Activated CD8-positive, alpha-beta memory T cell treated with anti-CD3 and anti-CD28 coated beads, Interleukin-2, amount 50 U/mL, for 4 hours (primary cell): ENCODE measurements at places on chromosomes 1 and 21.
A peak's percentile ranks its signal among the peaks of the same experiment; 100 is the strongest.

DNA sequence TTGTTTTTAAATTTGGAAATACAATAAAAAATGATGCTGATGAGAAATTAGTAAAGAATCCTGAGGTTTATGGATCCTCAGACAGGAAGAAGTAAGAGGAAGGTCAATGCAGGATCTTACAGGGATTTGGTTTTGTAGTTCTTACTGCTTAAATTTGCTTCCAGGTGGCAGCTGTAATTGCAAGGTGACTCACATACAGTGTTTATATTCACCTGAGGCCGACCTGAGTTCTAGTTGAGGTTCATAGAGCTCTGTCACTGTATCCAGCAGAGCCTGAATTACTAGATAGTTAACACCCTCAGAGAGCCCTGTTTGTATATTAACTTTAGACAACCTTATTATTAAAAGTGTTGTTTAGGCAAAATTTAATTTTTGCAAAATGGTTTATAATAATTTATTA lies 1.4 kb upstream of the WDR26 start:
- no peak for DNase-seq

- DNase-seq: no peak
Measured at GRCh38 chr1:209307846-209308245, 275.7 kb upstream of the CAMK1G start.

DNA sequence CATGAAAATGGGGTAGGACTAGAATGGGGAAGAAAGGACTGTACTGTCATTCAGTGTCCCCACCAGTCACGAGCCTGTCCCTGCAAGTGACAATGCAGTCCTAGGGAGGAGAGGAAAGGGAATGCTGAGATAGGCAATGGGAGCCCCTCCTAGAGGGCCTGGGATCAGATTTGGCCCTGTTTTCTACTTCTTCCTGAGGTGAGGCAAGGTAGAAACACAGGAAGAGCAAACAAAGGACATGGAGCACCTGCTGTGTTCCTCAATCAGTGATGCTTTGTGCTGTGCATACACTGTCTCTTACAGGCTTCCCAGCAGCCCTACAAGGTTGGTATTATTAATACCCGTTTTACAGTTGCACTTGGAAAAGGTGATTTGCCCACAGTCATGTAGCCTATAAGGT lies 6.1 kb downstream of the FABP3 start:
- DNase-seq: no peak

- no peak for DNase-seq
Measured at GRCh38 chr1:181134543-181135436, 46.3 kb downstream of the IER5 start.

- no peak for DNase-seq
Measured at GRCh38 chr1:85070972-85071492, 22.7 kb upstream of the MCOLN3 start.

DNA sequence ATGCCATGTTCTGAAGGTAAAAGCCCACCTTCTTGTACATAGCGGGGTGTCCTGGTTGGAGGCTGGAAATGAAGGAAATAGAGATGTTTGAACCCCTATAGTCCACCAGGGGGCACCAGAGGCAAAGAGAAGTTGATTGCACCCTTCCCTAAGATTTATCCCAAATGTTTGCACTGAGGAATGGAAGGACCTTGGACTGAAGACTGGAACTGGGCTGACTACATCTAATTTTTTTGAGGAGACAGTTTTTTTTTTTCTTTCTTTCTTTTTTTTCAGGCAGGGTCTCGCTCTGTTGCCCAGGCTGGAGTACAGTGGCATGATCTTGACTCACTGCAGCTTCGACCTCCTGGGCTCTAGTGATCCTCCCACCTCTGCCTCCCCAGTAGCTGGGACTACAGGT lies 55.3 kb upstream of the EIF4G3 start:
- DNase-seq: peak; percentile 29

DNA sequence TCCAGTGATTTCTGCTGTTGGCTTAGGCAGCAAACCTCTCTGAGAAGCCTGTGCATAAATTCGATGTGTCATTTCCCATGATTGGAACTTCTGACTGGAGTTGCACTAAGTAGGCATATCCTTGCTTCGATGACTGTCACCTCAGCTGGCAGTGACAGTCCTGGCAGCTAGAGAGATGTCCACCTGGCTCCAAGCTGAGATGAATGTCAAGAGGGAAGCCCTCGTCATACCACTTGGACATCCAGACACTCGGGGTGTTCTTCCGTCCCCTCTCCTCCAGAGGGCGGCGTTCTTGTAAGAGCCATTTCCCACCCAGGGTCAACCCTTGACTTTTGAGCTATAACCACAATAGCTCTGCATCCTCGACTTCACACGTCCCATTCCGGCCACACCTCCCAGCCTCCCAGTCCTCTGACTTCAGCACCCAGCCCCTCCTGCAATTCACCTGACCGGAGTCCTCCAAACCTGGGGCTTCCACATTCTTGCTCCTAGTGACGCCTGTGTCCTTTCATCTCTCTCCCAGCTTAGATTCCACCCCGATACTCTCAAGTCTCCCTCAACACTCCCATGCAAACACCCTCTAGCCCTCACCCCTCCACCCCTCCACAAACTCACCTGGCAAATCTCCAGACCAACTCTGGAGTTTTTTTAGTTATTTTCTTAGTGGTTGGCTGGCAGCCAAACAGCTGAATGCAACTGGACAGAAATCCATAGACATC lies 17.3 kb downstream of the CA6 start:
- DNase-seq: peak; percentile 43

DNA sequence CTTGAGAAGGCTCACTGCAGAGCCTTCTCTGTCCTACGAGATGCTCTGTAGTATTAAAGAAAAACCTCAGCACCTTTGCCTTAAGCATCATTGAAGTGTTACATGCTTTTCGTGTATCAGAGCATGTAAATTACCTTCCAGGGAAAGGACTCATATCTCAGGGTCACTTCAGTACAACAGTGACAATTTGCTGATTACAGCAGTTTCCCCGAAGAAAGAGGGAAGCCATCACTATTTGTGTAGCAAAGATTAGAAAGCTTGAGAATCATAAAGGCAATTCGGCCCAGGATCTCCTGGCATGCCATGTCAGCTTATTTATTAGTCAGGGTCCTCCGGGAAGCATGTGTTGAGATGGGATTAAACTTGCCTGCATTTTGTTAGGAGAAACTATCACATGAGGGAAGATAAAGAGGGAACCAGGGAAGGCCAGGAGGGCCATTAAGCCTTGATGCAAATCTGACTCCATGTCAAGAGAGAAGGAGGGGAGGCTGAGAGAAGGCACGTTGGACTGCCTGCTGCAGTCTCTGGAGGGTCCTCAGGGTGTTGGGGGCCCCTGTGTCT lies 55.2 kb upstream of the KCNJ6 start:
- no peak for DNase-seq

GRCh38 chr1:8035289-8035688 lies 9.2 kb upstream of the ERRFI1 start:
- DNase-seq: no peak
